ENCODE measurements at places on chromosomes 7 and 10.

GRCh38 chr7:90938371-90938770, 325.9 kb upstream of the FZD1 start:
- no peak for DNase-seq

GRCh38 chr7:16271990-16272665, 149.2 kb downstream of the CRPPA start:
- peak; percentile 51 for DNase-seq

- no peak for DNase-seq
Measured at GRCh38 chr7:17506095-17506494, 207.6 kb downstream of the AHR start.

GRCh38 chr10:102949916-102950315, 31.8 kb downstream of the CNNM2 start:
- DNase-seq, result no peak

DNA sequence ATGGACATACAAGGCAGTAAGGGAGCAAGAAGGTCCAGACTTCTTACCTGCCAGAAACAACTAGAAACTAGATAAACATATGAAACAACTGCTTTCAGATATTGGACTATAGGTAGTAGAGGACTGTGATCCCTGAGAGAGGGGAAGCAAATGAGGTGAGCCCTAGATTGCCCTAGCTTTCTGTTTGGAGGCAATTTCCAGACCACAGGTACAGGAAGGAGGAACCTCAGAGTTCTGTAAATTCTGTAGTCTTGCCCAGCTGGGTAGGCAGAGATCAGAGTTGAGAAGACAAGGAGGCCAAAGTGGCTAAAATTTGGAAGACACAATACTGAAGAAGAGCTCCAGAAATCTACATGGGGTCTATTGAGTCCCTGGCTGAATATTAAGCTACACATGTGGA, 21.0 kb downstream of the CDK6 start:
- no peak for DNase-seq

GRCh38 chr10:62528441-62528840, 154.3 kb downstream of the ZNF365 start:
- DNase-seq, result no peak

DNA sequence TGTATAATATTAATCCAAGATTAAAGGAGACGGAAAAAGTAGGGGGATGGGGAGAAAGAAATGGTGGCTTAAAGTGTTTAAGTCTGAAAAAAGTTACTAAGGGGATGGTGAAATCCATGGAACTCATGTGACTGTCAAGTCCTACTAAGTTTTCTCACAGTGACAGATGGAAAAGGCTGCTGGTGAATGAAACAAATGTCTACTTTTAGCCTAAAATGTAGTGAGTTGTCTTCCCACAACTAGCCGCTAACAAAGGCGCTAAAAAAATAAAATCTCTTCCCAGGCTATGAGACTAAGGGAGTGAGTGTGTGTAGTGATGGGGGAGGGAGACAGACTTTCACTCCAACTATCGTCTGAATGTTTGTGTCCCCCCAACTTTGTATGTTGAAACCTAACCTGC, 12.6 kb downstream of the VIM start:
- DNase-seq, result no peak

DNA sequence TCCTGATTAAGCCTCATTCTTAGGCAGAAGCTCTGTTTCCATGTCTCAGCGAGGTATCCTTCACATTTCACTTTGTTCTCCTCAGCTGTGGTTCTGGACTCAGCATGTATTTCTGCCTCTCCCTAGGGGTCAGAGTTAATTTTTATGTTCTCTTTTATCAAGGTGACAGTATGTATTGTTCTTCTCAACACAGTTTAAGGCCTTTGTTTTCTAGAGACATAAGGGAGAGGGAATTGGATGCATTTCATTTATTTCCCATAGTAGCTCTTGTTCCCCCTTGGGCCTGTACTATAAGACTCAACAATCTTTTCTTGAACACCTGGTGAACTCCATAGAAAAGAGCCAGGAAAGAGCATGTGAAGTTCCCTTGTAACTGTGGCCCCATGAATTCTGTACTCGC, 214.3 kb downstream of the ZWINT start:
- DNase-seq, result no peak

- DNase-seq, result no peak
Measured at GRCh38 chr10:47290338-47290737, 9.7 kb upstream of the GDF10 start.

- DNase-seq, result no peak
Measured at GRCh38 chr10:36533861-36534260, 591.5 kb upstream of the ANKRD30A start.

- DNase-seq, result peak; percentile 55
Measured at GRCh38 chr10:24518981-24519597, 204.6 kb downstream of the ARHGAP21 start.

DNA sequence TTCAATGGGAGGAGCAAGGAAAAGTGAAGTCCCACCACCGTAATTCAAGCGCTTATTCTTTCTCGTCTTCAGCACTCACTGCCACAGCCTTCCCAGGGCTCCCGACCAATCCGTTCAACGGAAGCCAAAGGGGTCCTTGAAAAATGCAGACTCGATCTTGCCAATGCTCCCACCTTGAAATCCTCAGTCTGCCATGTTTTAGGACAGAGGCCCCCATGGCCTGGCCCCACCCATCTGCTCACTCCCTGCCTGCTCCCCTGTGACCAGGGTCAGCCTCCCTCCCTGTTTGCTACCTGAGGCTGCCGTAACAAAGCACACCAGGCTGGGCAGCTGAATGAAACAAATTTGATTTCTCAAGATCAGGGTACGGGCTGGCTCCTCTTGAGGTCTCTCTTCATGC, 3.0 kb upstream of the DNAAF5 start:
- no peak for DNase-seq

- DNase-seq, result no peak
Measured at GRCh38 chr10:32957341-32958084, 517 bp downstream of the ITGB1 start.

Measured in NT2/D1 (cell line).